ENCODE measurements at places on chromosomes 16 and 17.

DNA sequence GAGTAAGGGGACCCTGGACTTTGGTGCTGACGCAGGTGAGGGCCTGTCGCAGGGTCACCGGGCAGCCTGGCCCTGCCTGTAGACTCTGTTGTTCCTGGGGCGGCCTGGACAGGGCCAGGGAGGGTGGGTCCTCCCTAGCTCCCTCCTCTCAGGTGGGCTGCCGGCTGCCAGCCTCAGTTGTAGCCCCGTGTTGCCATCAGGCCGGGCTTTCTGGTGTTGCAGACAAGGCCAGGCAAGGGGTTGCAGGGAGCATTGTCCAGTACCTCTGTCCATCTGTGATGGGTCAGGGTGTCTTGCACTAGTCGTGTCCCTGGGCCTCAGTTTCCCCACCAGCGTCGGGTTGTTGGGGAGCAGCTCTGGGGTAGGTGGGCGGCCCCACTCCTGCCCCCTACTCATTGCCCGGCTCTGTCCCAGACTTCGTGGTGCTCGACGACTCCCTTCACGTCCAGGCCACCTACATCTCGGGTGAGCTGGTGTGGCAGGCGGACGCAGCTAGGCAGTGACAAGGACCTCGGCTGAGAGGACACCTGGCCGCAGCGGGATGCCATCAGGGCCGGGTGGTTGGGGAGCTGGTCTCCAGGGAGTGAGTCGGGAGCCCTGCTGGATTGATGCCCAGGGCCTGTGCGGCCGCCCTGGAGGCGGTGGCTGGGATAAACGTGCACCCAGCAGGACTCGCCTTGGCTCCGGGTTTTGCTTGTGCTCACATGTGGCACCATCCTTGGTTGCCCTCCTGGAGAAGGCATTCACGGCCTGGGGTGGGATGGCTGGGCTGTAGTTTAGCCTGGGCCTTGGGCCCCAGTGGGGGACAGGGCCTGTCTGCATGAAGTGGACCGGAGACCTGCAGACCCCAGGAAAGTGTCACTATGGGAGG is 1.9 kb downstream of the CEMP1 start:
- no peak for DNase-seq

DNA sequence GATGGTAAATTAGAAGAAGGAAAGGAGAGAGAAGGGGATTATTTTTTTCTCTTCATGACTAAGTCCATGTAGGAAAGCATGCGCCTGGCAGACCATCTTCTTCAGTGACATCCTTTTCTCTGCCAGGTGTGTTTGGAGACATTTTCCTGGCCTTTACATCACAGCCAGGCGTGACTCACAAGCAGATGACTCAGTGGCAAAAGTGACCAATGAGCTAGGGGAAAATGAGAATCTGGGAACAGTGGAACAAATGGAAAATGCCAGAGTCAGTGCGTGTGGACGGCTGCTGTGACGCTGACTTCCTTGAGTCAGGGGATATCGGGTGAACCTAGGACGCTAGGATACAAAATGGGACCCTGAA is 9.4 kb downstream of the KIAA0513 start:
- DNase-seq = no peak

DNA sequence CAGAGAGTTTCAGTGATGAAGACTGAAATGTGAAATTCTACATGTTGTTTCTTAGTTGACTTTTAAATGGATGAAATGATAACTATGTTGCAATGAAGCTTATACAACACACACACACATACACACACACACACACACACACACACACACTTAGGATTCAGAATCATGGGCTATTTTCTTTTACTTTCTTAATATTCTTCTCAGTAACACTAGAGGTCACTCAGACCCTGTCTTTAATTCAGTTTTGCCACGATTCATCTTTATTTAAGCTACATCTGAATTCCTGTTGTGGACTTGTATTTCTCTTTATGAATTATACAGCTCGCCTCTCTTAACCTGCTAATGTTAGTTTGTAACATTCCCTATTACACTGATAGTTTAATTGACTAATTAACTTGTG is 109.6 kb upstream of the GOT2 start:
- no peak for DNase-seq

GRCh38 chr16:27840311-27841060 is 223.0 kb downstream of the GSG1L start:
- no peak for DNase-seq

DNA sequence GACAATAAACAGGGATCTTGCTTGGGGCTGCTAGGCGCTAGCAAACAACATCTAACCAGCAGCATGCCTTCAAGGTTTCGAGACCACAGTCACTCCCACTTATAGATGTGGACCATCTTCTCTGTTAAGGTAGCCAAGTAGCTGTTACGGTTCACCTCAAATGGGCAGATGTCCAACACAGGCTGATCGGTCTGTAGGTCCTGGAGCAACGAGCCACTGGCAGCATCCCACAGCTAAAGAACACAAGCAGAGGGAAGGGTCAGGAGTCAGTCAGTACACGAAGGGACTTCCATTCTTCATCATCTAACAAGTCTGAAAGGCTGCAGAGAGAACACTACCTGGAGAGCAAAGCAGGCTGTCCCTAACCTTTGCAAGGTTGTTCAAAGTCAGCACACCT is 16.9 kb upstream of the GLG1 start:
- DNase-seq = no peak

DNA sequence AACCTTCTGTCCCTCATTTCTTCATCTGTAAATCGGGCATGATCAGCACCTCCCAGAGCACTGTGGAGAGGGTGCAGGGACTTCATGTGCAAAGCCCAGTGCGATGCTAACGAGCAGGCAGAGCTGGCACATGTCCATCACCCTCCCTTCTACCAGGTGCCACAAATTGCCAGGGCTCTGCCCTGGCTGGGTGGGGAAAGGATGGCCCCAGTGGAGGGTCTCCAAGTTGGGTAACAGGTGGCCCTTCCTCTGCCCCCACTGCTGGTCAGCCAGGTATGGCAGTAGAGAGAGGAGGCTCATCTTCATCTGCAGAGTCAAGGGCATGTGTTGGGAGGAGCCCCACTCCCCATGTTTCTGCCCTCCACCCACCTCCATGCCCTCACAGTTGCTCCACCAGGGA is 61.5 kb upstream of the CDH5 start:
- DNase-seq = no peak

- no peak for DNase-seq
Measured at GRCh38 chr16:49604602-49605001, 231.0 kb downstream of the C16orf78 start.

DNA sequence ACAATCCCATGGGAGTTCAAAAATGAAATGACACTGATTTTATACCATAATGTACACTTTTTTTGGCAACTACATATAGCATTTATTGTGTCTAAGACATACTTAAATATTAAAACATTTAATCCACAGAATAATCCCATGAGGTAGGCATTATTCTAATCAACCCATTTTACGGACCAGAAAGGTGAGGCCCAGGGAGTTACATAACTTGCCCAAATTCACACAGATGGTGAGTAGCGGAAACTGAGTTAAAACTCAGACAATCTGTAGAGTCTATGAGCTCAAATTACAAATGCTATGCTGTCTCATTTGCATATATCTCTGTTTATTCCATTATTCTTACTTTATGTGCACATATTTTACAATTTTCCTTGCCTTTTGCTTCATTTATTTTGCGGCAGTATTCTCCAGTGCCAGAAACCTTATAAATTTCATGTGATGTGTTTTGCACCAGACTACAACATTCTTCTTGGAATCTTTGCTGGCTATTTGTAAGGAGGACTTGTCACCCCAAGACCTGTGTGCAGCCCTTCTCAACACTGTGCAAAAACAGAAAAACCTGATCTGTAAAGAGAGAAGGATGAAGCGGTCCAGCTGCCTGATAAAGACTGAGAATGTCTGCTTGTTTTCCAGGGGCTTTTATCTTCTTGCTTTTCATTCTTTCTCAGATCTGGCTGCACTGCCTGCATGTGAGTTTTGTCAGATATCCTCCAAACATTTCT is 2.3 kb upstream of the ABCA9 start:
- DNase-seq = no peak

DNA sequence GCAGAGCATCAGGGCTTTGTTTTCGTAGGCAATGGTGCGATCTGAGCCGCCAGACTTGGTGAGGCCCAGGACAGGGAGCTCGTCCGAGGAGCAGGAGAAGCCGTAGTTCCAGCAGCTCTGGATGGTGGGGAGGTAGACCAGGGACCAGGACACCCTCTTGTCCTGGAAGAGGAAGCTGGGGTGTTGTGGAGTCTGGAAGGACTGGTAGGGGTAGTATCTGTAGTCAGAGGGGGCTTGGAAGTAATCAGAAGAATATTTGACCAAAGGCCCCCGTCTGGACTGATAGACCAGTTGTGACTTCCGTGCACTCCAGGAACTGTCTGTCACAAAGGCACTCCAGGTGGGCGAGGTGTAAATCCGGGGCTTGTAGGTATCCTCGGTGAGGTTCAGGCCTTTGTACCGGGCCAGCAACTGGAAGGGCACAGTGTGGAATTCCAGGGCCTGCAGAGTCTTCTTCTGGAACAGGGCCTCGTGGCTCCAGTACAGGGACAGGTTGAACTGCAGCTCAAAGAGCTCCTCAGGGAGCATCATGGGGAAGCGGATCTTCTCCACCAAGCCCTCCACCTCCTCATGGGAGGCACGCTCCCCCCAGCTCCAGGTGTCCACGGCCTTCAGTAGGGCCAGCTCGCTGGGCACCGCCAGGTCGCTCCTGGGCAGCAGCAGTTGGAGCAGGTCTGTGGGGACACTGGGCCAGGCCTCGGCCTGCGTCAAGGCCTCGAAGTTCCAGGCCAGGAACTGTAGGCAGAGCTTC is 7.8 kb downstream of the LGALS3BP start:
- no peak for DNase-seq

DNA sequence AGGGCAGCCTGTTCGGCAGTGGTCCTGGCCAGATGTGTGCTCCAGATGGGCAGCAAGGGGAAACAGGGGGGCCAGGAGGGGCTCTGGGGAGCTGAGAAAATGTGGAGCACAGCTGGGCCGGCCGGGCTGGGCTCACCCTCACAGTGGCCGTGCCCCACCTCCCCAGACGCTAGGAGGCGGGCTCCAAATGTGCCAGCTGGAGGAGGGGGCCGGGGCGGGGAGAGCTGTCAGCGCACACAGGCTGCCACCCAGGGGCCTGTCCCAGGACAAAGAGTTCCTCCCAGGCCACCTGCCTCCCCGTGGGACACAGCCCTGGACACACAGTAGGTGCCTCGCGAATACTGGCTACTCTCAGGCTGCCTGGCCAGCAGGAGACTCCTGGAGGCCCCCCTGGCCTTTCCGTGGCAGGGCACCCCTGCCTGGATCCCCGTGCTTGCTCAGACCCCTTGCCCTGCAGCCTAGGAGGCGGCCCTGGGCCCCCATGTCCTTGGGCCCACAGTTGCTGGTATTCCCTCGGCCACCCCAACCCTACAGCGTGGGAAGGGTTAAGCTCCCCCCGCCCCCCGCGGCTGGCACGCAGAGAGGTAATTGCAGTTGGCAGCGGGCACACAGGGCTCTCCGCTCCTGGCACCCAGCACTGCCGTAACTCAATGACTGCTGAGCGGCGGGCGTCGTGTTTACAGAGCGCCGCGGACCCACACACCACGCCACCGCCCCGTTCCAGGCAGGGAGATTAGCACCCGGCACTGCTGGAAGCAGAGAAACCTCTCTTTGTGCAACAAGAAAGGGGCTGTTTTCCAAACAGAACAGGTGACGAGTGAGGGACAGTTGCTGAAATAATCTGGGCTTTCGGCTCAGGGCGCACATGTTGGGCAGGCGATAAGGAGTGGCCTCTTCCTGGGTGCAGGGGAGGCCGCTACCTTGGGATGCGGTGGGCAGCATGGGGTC is 32.2 kb downstream of the BAHCC1 start:
- no peak for DNase-seq

GRCh38 chr16:75640598-75640997 is 6.9 kb downstream of the KARS1 start:
- DNase-seq = no peak

- no peak for DNase-seq
Measured at GRCh38 chr16:17212606-17213005, 258.2 kb downstream of the XYLT1 start.

GRCh38 chr17:81464586-81464985 is 48.0 kb downstream of the ACTG1 start:
- no peak for DNase-seq

GRCh38 chr17:19876529-19877161 is 8.9 kb upstream of the ULK2 start:
- no peak for DNase-seq

GRCh38 chr16:86227041-86227440 is 283.3 kb upstream of the FOXF1 start:
- DNase-seq = no peak

Data from stimulated activated CD4-positive, alpha-beta T cell treated with anti-CD3 and anti-CD28 coated beads, Interleukin-1b, Interleukin-23, amount 100 ng/mL, for 1 hour (primary cell).